ENCODE measurements at places on chromosomes 5 and 9.

DNA sequence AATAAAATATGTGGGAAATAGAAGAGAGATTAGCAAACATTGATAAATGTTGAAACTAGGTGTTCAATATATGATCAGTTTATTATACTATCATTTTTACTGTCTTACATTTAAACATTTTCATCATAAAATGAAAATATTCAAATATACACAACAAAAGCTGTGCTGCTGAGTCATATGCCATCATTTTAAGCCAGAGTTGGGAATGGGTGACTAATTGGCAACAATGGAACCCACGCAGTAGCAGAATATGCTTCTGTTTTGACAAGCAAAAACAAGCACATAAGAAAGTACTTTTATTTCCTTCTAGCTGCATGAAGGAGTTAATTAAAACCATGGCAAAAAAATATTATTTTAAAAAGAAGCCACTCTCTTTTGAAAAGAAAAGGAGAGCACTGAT lies 340.0 kb upstream of the EDIL3 start:
- no peak for DNase-seq

DNA sequence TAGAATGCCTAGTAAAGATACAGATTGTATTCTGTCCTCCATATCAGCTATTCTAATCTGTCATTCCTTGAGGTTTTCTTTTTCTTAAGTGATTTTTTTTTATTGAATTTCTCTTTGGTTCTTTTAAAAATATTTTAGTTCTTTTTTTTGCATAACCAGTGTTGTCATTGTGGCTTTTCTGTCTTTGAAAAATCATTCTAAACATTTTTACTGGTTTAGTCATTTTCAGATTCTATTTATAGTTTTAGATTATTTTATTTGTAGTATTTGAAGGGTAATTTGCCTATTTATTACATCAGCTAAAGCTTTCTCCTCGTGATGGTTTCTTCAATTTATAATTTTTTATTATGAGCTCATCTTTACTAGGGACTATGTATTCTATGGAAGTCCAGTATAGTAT lies 78.1 kb downstream of the NDUFAF2 start:
- no peak for DNase-seq

- no peak for DNase-seq
These were observed 3.8 kb downstream of the NDUFA8 start for GRCh38 chr9:122155796-122156195.

- DNase-seq = no peak
These were observed 31.4 kb upstream of the SPTLC1 start for GRCh38 chr9:92146610-92147009.

- DNase-seq = no peak
These were observed 66.8 kb upstream of the MAP1B start for GRCh38 chr5:72040513-72040912.

DNA sequence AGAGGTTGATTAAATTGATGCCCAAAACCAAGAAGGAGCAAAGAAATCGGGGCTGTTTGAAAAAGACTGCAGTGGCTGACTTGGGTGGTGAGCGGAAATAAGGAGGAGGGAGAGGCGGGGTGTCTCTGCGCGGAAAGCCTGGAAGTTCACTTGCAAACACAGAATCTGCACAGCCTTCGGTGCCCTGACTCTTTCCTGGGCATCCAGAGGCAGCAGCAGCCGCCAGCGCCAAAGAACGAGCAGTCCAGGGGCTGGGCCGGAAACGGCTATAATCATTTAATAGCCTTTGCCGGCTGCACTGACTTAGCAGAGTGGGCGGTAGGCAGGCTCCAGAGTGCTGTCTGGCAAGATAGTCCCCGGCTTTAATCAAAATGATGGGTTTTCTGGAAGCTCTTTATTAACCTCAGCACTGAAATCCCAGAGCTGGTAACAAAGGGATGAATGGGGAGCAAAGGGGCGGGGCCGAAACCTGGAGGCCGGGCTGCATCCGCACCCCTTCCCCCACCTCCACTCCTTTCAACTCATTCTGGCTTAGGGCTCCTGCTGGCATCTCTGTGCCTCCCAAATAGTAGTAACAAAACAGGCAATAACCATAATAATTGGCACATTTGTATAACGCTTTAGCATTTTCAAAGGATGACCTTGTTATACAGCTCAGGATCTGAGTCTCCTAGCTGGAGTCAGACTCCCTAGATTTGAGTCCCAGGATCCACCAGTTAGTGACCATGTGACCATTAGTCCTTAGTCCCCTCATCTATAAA lies 35.7 kb downstream of the PCDHAC2 start:
- peak; percentile 65 for DNase-seq

GRCh38 chr5:8376478-8376877 lies 507.5 kb downstream of the MTRR start:
- DNase-seq = no peak

GRCh38 chr9:134533850-134534588 lies 107.6 kb upstream of the COL5A1 start:
- no peak for DNase-seq

DNA sequence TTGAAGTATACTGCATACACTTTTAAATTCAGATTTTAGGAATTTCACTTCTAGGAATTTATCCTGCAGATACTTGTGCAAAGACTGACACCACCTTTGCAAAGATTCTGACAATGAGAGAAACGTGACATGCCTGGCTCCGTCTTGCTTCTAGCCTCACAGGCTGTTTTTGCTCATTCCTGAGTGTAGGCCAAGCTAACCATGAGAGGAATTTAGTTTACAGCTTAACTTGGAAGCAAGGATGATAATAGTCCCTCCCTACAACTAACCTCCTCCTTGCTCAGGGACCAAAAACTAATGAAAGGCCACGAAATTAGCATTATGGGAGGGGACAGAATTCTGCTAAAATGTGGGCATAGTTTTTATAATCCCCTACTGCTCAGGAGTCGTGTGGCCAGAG lies 31.1 kb downstream of the C5orf22 start:
- no peak for DNase-seq

DNA sequence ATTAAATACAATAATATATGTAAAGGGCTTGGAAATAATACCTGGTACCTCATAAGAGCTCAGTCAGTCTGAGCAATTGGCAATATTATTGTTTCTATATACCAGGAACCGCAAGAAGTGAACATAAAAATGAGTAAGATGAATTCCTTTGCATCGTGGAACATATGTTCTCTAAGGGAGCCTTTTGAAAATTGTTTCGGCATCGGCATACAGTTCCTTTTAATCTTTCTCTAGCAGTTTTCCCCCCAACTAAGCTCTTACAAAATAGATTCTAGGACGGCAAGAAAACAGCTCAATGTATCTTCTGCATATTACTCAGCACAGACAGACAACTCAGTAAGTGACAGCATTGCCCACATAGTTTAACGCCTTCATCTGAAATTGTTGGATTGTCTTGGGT lies 426.6 kb upstream of the WWC1 start:
- DNase-seq = no peak

- DNase-seq = no peak
These were observed 94.0 kb downstream of the PPARGC1B start for GRCh38 chr5:149824120-149824519.

Data from COR-L47 (cell line).